ENCODE measurements at places on chromosomes 3 and 15.

DNA sequence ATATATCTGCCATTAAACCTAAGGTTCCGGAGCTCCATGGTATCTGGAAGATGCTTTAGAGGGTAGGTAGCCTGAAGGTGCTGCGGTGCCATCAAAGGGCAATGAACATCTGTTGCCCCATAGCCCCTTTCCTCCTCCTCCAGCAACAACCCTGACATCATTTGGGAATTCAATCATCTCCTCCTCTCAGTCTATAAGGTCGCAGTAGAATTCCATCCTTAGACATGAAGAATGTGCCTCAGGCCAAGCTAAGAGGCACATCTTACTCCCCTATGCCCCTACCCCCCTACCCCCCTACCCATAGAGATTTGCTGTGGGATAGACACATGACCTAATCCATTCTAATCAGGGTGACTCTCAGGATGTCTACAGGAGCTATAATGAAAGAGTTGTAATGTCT lies 1099.7 kb upstream of the CFAP20DC start:
- no peak for DNase-seq

DNA sequence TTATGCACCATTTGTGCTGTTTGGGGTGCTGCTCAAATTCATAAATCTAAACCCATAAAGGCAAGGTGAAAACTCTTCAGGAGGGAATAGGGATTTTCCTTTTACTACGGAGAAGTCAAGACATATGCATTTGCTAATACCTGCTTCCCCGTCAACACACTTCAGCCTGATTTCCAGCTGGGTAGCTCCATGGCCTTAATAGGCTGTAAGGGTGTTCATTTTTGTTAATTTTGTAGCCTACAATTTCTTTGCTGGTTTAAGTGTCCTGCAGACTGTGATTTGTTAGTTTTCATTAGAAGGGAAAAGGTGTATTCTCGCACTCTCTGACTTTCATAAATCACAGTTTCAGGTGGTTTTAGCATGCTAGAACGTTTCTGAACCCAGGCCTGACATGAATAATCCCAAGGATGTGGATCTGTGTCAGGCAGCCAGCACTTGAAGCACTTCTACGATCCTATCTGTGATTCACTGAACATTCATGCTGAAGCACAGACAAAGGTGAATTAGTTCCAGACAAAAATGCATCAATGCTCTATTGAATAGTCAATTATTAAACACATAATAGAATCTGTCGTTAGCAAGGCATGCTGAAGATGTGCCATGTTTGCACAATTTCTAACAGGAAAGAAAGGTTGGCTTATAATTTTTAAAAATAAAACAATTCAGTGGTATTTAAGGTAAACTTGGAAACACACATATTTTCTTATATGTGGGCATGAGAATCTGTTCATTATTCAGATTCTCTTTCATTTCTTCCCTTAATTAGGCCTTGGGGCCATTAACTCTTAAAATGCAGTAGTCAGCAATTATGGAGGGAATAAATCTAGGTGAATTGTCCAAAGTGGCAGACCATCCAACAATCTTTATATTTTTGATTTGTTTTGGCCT lies 17.9 kb upstream of the NMNAT3 start:
- DNase-seq = no peak

GRCh38 chr15:76776480-76776879 lies 128.7 kb downstream of the SCAPER start:
- DNase-seq = no peak

GRCh38 chr3:195169011-195169649 lies 101.8 kb downstream of the XXYLT1 start:
- DNase-seq = no peak

GRCh38 chr15:70932397-70932796 lies 39.8 kb downstream of the LRRC49 start:
- no peak for DNase-seq

- no peak for DNase-seq
Measured at GRCh38 chr15:38667890-38668850, 103.6 kb upstream of the RASGRP1 start.

- DNase-seq = no peak
Measured at GRCh38 chr15:68502398-68502901, 70.5 kb upstream of the ITGA11 start.

GRCh38 chr3:37993067-37993455 lies 2.5 kb downstream of the VILL start:
- DNase-seq = no peak

DNA sequence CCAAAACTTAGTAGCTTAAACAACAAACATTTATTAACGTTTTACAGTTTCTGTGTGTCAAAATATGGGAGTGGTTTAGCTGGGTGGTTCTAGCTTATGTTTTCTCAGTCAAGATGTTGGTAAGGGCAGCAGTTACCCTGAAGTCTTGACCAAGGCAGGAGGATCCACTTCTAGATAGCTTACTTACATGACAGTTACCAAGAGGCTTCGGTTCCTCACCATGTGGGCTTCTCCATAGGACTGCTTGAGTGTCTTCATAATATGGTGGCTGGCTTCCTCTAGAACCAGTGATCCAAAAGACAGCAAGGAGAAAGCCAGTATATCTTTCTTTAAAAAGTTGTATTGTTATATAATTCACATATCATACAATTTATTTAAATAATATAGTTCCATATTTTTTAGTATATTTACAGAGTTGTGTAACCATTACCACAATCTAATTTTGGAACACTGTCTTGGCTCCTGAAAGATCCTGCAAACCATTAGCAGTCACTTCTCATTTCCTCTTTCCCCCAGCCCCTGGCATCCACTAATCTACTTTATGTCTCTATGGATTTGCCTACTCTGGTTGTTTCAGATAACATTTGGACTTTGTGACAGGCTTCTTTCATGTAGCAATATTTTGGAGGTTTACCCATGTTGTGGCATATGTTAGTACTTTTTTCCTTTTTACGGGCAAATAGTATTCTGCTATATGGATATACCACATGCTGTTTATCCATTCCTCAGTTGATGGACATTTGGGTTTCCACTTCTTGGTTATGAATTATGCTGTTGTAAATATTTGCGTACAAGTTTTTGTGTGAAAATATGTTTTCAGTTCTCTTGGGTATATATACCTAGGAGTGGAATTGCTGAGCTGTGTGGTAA lies 33.3 kb downstream of the MAPK6 start:
- DNase-seq = no peak

All from cortex of kidney (tissue), 1 donor.